Fibroblast of skin of abdomen (primary cell): ENCODE measurements at places on chromosomes 2 and 18.

GRCh38 chr2:145041706-145042105 lies 521.8 kb upstream of the ZEB2 start:
- DNase-seq: no peak

DNA sequence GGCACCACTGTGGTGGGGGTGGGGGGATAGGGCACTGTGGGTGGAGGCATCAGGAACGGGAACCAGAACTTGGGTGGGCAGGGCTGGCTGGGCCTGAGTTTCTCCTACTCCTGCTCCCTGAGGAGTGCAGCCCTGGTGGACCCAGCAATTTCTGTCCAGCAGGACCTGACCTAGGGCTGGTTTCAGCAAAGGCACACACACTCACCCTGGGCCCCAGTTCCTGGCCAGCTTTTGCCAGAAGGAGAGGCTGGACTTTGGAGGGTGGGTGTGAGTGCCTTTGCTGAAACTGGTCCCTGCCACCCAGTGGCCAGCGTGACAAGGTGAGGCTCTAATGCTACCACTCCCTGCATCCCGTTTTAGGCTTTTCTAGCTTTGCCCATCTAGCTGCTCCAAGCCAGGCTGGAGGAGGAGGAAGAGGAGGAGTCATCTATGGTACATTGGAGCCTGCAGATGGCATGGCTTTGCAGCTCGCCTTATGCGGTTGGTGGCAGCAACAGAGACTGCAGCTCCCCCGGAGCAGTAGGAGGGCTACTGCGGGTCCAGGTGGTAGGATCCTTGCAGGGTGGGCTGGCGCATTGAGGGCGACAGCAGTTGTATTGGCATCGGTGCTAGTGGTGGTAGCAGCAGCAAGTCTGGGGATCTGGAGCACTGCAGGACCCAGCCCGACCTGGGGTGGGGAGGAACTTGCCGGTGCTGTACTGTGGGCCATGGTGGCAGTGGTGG lies 40.4 kb upstream of the IMP4 start:
- no peak for DNase-seq

GRCh38 chr18:34097312-34097711 lies 127.4 kb downstream of the NOL4 start:
- peak; percentile 5 for DNase-seq

DNA sequence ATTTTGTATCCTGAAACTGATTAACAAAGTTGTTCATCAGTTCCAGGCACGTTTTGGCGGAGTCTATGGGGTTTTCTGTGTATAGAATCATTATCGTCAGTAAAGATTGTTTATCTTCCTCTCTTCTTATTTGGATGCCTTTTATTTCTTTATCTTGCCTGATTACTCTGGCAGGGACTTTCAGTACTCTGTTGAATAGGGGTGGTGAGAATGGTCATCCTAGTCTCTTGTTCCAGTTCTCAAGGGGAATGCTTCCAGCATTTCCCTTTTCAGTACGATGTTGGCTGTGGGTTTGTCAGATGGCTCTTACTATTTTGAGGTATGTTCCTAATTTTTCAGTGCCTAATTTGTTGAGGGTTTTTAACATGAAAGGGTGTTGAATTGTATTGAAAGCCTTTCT lies 14.0 kb upstream of the SPDYA start:
- DNase-seq: no peak

GRCh38 chr2:226906163-226906693 lies 70.4 kb downstream of the RHBDD1 start:
- no peak for DNase-seq

DNA sequence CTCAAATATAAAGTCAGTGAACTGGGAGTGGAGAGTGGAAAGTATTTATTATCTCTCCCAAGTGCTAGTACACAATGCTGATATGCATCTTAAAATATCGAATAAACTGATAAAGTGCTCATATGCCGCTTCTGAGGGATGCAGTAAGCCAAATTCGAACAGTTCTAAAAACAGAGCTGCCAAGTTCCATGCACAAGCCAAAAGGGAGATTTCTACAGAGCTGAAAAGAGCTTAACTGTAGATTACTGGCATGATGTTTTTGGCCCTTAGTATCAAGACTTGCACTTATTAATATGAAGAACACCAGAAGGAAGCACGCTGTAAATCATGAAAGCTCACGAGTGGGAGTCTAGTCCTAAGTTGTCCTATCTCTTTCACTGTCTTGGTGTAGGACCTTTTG lies 7.9 kb downstream of the TMEFF2 start:
- no peak for DNase-seq

GRCh38 chr2:12448846-12449505 lies 267.8 kb upstream of the TRIB2 start:
- peak; percentile 46 for DNase-seq

- DNase-seq: peak; percentile 96
Measured at GRCh38 chr2:159124441-159124911, 156.0 kb downstream of the TANC1 start.

GRCh38 chr2:235458839-235459273 lies 35.0 kb upstream of the AGAP1 start:
- DNase-seq: peak; percentile 48

DNA sequence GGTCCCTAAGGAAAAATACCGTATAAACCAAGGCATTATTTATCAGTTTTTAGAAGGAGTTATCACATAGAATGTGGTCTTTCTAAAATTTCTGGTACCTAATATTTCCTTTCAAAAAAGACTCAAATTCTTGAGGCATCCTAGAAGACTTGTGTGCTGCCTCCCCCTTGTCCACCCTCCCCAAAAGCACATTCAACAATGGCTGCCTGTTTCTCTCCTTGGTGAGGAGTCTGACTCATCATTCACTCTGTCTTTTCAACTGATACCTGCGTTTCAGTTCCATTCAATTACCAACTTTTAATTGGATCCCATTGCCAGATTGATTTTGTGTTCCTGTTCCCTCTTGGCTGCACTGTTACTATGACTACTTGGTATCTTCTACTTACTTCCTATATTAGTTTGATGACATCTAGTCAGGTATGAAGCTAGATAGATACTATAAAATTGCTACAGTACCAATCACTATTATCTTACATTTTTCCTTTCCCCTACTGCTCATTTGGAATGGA lies 72.9 kb downstream of the XRCC5 start:
- no peak for DNase-seq

DNA sequence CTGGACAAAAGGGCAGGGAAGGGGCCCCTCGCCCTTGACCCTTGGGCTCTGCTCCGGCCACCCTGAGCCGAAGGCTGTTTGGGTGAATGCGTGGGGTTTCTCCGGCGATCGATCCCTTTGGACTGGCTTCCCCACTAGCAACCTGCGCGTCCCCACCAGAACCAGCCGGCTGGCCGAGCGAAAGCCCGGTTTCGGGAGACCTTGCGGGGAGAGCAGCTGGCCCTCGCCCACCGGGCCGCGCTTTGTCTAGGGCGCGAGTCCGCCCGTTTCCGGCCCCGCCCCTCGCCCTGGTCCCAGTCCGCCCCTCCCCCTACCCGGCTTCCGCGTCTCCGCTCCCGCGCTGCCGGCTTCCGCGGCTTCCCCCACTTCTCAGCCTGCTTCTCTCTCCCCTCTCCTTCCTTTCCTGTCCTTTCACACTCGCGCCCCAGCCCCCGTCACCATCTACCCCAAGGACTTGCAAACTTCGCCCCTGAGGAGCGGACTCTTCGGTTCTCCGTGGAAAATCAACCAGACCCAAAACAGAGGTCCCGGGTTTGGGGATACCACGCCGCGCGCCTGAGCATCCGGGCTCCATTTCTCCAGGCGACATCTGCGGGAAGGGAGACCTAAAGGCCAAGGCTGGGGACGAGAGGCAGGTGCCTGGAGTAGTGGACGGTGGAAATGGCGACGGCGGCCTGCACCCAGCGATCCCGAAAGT lies 48.0 kb upstream of the ATP6V1B1 start:
- no peak for DNase-seq

DNA sequence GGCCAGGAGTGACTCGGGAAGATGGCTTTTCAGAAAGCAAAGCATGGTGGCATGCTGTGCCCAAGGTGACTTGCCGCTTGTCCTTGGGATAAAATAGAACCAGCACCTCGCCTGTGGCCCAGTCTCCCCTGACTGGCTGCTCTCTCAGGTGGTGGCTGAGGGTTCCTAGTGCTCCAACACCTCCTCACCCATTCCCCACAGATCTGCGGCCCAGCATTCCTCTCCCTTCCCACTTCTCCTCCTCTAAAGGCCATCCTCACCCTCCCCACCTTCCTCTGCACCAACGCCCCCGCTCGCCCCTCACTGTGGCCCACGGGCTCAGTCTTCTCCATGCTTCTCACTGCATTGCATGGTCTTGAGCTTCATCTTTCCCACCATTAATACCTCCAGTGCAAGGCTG lies 132.4 kb downstream of the PXDN start:
- DNase-seq: no peak

DNA sequence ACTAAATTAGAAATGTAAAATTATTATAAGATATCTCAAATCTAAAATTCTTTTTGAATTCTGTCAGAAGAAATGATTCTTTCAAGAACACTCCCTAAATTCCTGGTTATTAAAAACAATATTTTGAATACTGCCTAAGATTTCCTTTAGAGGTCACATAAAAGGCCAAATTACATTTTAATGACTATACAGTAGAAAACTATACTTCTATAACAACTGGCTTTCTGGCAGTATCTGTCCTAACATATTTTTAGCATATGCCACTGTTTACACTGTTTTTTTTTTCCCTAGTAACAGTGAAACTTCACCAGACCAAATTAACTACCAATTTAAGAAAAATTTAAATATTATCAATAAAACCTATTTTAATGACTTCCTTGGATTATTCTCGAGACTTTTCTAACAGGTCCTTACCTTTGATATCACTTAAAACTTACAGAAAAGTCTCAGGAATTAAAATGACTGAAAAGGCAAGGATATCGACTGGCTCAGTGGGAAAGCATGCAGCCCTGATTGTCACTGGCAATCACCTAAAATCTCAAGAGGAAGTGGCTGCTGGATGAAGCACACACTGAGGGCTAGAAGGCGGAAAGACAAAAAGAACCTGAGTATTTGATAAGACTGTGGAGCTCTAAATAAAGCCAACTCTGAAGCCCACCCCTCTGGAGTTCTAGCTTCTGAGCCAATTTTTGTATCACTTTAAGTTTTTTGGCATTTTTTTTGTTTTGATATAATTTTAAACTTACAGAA lies 59.6 kb downstream of the SPIRE1 start:
- peak; percentile 30 for DNase-seq

- peak; percentile 12 for DNase-seq
Measured at GRCh38 chr18:66872277-66872676, 268.4 kb upstream of the CDH19 start.

GRCh38 chr2:203484266-203485112 lies 50.6 kb downstream of the RAPH1 start:
- DNase-seq: peak; percentile 16

GRCh38 chr2:42196403-42197267 lies 27.5 kb downstream of the EML4 start:
- DNase-seq: peak; percentile 65

- DNase-seq: no peak
Measured at GRCh38 chr2:119205001-119205706, 18.5 kb upstream of the STEAP3 start.

DNA sequence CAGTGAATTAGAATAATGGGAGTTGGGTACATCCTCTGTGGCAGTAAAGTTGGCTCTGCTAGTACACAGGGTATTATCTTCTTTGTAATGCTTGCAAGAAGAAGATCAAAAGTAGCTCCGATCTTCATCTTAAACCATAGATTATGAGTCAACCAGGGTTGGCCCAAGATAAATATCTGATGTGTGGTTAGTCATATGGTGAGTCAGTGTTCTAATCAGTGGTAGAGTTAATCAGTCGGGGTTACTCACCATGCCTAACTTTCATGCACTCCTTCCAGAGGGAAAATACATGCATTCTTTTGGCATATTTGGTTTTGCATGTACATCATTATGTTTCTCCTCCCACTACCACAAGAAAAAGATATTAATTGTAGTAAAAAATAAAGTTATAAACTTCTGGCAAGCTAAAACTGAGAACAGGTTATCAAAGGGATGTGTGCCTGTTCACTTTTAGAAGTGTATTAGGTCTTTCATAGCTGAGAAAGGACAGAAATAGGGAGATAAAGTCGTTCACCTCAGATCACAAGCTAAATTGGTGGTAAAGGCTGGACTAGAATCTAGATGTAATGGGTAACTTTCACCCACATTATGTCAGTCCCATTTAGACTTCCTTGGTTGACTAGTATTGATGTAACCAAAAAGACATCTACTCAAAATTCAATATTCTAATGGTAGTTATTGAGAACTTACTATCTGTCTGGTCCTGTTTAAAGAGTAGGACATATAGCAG lies 684.4 kb downstream of the IRS1 start:
- DNase-seq: peak; percentile 96

GRCh38 chr2:126187668-126188067 lies 468.3 kb upstream of the GYPC start:
- DNase-seq: no peak

DNA sequence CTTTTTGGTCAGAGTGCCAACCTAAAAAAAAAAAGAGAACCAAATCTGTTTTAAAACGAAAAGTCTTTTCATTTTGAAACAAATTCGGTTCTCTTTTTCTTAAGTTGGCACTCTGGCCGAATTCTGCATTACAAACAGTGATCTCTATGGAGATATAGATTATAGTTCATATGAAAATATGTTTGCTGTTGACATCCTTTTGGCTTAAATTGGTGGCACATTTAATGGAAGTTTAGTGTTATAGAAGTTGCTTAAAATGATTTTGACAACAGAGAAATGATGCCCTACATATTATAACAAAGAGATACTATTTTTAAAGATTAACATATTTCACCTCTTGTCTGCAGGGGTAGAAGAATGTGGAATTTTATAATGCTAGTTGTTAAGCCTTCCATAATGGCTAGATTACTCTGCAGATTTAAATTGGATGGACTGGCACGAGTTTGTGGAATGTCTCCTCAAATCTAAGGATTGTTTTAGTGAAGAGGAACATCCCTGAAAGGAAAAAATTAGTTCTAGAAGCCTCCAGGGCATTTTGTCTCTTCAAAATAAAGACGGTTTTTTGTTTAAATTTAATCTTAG lies 222.9 kb upstream of the CDH2 start:
- no peak for DNase-seq

DNA sequence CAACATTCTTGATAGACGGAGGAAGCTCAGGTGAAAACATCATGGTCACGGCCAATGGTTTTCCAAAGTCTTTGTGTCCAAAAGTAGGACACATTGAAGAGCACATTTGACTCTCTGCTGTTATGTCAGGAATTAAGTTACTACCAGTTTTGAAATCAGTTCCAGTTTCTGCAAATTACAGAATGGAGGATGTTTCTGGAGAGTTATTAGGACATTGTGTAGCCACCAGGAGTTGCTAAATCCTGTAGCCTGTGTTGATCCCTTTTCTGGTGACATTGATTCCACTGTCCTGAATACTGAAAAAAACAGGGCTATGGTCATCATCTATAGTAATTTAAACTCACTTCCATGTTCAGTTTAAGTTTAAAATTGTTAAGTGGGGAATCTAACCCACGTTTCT lies 15.3 kb downstream of the UPP2 start:
- no peak for DNase-seq

- DNase-seq: no peak
Measured at GRCh38 chr18:57629422-57629821, 7.8 kb upstream of the NARS1 start.

GRCh38 chr2:53150146-53150545 lies 617.5 kb upstream of the CHAC2 start:
- DNase-seq: no peak

GRCh38 chr2:176794392-176794791 lies 418.2 kb upstream of the HNRNPA3 start:
- no peak for DNase-seq

GRCh38 chr2:134217924-134218323 lies 35.9 kb upstream of the MGAT5 start:
- DNase-seq: peak; percentile 42

GRCh38 chr18:35371412-35372195 lies 5.5 kb downstream of the ZNF396 start:
- DNase-seq: peak; percentile 70

- DNase-seq: no peak
Measured at GRCh38 chr2:232584238-232584637, 33.7 kb downstream of the EIF4E2 start.
